ENCODE measurements at places on chromosomes 4 and X.

GRCh38 chrX:73577361-73577760 lies 14.4 kb downstream of the CHIC1 start:
- H3K27me3 ChIP-seq, result no peaks in the 10 kb centered on the region
- no peaks in the 10 kb centered on the region for H3K36me3 ChIP-seq
- no peak overlapping the region for H3K4me3 ChIP-seq
- DNase-seq, result no peak
- no peaks in the 10 kb centered on the region for H3K4me1 ChIP-seq

- H3K27ac ChIP-seq, result no peak overlapping the region
- no peaks in the 10 kb centered on the region for H3K4me1 ChIP-seq
- H3K36me3 ChIP-seq, result no peaks in the 10 kb centered on the region
- no peaks in the 10 kb centered on the region for H3K27me3 ChIP-seq
Measured at GRCh38 chr4:147409350-147409749, 71.5 kb upstream of the EDNRA start.

GRCh38 chrX:71171110-71171801 lies 26.6 kb downstream of the NLGN3 start:
- no peak for DNase-seq
- no peaks in the 10 kb centered on the region for H3K27me3 ChIP-seq
- no peak overlapping the region for H3K27ac ChIP-seq
- no peak overlapping the region for H3K4me3 ChIP-seq
- no peaks in the 10 kb centered on the region for H3K4me1 ChIP-seq

GRCh38 chrX:41116948-41117347 lies 31.7 kb downstream of the USP9X start:
- H3K36me3 ChIP-seq, result no peaks in the 10 kb centered on the region
- DNase-seq, result peak; percentile 50
- no peak overlapping the region for H3K4me3 ChIP-seq
- H3K27ac ChIP-seq, result peak overlapping the region; percentile 16
- no peaks in the 10 kb centered on the region for H3K27me3 ChIP-seq

- H3K4me1 ChIP-seq, result no peaks in the 10 kb centered on the region
- H3K27ac ChIP-seq, result no peak overlapping the region
- no peak overlapping the region for H3K4me3 ChIP-seq
- no peaks in the 10 kb centered on the region for H3K27me3 ChIP-seq
Measured at GRCh38 chr4:4800646-4801408, 58.6 kb upstream of the MSX1 start.

DNA sequence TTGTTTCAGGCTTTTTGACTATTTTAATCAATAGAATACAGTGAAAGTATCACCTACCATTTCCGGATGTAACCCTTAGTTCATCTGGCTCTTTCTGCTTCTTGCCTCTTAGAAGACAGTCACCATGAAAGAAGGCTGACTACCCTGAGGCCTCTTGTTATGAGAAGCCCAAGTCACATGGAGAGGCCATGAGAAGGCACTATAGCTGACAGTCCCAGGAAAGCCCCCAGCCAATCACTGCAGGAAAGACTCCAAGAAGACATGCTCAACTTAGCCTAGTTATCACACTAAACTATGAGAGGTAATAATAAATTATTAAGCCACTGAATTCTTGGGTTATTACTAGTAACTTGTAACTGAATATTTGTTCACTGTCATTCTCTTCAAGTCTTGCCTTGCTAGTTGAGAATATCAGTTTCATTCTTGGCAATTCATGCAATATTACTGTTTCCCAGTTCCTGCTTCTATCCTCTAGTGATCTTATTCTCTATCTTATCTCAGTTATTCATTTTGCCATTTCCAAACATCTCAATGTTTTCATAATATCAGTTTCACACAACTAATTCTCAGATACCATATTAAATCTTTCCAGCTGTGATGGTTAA lies 57.1 kb upstream of the GUCY1A1 start:
- H3K27ac ChIP-seq, result no peak overlapping the region
- H3K4me1 ChIP-seq, result no peaks in the 10 kb centered on the region
- no peaks in the 10 kb centered on the region for H3K36me3 ChIP-seq
- H3K4me3 ChIP-seq, result no peak overlapping the region
- no peaks in the 10 kb centered on the region for H3K27me3 ChIP-seq

DNA sequence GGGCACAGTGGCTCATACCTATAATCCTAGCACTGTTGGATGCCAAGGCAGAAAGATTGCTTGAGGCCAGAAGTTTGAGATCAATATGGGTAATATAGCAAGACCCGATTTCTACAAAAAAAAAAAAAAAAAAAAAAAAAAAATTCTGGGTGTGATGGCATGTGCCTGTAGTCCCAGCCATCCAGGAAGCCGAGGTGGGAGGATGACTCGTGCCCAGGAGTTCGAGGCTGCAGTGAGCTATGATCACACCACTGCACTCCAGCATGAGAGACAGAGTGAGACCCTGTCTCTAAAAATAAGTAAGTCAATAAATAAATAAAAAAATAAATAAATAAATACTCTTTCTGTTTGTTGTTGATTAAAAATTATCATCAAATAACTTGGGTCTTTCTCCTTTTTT lies 62.4 kb upstream of the BMPR1B start:
- H3K27ac ChIP-seq, result no peak overlapping the region
- no peaks in the 10 kb centered on the region for H3K36me3 ChIP-seq
- DNase-seq, result no peak
- no peaks in the 10 kb centered on the region for H3K4me1 ChIP-seq

- no peaks in the 10 kb centered on the region for H3K36me3 ChIP-seq
- DNase-seq, result no peak
- H3K4me3 ChIP-seq, result no peak overlapping the region
- no peaks in the 10 kb centered on the region for H3K4me1 ChIP-seq
Measured at GRCh38 chr4:17332478-17332877, 179.4 kb downstream of the QDPR start.

- peaks cover 9% of the 10 kb centered on the region for H3K4me1 ChIP-seq
- no peak overlapping the region for H3K27ac ChIP-seq
- H3K36me3 ChIP-seq, result no peaks in the 10 kb centered on the region
- H3K27me3 ChIP-seq, result peaks cover 5% of the 10 kb centered on the region
Measured at GRCh38 chr4:140251571-140251970, 97.6 kb upstream of the MAML3 start.

DNA sequence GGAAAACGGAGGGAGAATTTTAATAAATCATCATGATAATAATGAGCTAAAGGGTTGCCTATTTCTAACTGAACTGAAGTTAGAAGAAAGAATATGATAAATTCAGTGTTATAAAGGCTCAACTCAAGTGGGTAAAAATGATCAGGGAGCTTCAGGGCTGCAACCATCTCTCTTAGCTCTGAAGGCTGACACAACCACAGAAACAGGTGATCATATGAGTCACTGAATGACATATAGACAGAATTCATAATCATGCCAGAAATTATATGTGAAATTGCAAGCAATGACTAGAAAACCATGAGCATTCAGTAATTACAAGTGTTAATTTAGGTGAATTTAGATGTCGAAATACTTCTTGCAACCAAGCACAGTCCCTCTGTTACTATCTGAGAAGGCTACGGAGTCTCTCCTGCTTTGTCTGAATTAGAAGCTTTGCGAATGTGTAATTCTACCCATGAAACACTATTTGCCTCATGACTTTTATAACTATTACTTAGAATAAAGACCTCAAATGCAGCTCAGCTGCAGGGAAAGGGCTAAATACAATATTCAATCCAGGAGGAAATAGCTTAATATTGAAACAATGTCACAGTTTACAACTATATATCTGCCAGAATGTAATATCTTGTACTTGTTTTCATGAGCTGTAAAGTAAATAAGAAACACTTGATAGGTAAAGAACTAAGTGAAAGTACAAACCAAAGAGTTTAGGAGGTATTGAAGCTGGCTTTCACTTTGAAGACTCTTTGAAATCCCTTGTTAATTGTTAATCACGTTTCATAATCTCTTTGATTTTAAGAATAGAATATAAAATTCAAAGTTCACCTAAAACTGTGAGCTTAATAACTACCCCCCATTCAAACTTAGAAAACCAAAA lies 1972.6 kb downstream of the ARAP2 start:
- H3K27ac ChIP-seq, result no peak overlapping the region
- DNase-seq, result no peak
- H3K4me1 ChIP-seq, result no peaks in the 10 kb centered on the region
- no peaks in the 10 kb centered on the region for H3K36me3 ChIP-seq
- no peaks in the 10 kb centered on the region for H3K27me3 ChIP-seq

DNA sequence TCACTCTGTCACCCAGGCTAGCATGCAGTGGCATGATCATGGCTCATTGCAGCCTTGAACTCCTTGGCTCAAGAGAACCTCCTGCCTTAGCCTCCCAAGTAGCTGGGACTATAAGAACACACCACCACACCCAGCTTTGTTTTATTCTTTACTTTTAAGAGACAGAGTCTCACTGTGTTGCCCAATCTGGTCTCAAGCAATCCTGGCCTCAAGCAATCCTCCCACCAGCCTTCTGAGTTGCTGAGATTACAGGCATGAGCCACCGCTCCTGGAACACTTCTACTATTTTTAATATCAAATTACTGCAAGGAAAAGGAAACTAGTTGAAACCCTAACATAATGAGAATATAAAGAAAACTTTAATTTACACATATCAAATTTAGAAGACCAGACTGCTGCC lies 85.4 kb downstream of the FAM13A start:
- no peak for DNase-seq
- no peak overlapping the region for H3K27ac ChIP-seq
- no peaks in the 10 kb centered on the region for H3K4me1 ChIP-seq
- H3K4me3 ChIP-seq, result no peak overlapping the region
- no peaks in the 10 kb centered on the region for H3K27me3 ChIP-seq

- H3K4me1 ChIP-seq, result no peaks in the 10 kb centered on the region
- H3K4me3 ChIP-seq, result no peak overlapping the region
- H3K27me3 ChIP-seq, result no peaks in the 10 kb centered on the region
- no peaks in the 10 kb centered on the region for H3K36me3 ChIP-seq
- no peak overlapping the region for H3K27ac ChIP-seq
Measured at GRCh38 chrX:140744085-140744484, 34.5 kb downstream of the LINC00632 start.

DNA sequence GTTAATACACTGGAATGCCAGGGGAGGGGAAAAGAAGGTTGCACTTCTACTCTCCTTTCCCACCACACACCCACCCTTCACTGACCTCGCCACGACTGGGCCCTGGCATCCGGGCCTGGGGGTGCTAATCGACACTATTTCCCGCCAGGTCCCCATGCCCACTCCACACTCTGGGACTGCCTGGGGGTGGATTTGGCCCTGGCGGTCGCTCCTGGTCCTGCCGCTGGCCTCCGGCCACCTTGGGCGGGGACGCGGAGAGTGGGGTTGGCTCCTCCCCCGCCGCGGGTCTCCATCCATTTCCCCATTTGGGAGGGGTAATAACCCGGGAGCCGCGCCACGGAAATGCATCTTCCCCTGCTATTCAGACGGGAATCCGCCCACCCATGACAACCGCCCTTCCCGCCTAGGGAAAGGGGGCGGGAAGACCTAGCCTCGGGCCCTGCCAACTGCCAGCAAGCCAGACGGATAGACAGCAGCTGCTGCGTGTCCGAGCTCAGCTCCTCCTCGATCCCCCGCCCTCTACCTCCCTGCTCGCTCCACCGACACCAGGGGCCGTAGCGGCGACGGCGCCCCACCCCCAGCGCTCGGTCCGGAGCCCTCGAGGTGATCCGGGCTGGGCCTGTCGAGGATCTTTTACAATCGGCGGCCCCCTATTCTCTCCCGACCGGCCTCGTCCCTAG lies 78.1 kb downstream of the RLIM start:
- no peak overlapping the region for H3K27ac ChIP-seq
- H3K4me3 ChIP-seq, result peak overlapping the region; percentile 54
- peaks cover 5% of the 10 kb centered on the region for H3K4me1 ChIP-seq
- H3K36me3 ChIP-seq, result no peaks in the 10 kb centered on the region
- H3K27me3 ChIP-seq, result no peaks in the 10 kb centered on the region

DNA sequence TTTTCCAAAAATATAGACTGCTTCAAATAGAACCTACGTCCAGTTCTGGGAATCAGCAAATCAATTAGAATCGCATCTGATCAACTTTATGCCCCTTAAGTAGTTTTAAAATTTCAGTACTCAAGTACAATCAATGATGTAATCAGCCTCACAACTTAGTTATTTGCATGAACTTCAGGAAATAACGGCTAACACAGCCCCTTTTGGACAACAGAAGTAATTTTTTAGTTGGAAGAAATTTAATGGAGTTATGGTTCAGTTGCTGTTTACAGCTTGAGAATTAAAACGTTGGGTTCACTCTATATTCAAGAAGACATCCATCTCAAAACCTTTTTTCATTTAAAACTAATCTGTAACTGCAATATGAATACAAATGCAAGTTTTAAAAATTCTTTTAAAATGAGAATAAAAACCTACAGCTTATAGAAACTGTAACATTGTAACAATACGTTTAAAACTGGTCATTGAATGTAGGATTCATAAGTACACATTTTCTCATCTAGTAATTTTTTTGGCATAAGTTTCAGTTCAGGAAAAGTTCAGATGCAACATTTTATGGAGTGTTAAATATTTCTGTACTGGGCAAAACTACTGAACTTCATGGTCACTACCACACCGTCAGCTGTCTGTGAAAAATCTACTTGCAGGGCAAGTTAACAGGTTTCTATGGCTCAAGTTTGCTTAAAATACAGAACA lies 956 bp downstream of the TAPT1 start:
- peaks cover 46% of the 10 kb centered on the region for H3K4me1 ChIP-seq
- no peaks in the 10 kb centered on the region for H3K27me3 ChIP-seq

GRCh38 chr4:189001283-189001970 lies 862.2 kb downstream of the TRIML1 start:
- no peaks in the 10 kb centered on the region for H3K36me3 ChIP-seq
- no peak overlapping the region for H3K27ac ChIP-seq
- H3K4me3 ChIP-seq, result no peak overlapping the region
- no peaks in the 10 kb centered on the region for H3K4me1 ChIP-seq
- H3K27me3 ChIP-seq, result no peaks in the 10 kb centered on the region
- DNase-seq, result no peak

DNA sequence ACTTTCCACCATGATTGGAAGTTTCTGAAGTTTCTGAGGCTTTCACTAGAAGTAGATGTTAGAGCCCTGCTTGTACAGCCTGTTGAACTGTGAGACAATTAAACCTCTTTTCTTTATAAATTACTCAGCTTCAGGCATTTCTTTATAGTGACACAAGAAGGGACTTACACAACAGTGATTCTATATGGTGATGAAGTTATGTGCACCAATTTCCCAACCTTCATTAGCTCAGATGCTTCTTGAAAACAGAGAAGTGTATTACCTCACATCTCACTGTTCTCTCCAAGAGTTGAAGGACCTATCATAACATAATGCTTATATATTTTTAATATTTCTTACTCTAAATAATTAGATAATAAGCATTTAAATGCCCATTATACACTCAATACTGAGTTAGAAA lies 202.1 kb upstream of the ANXA10 start:
- DNase-seq, result no peak
- no peaks in the 10 kb centered on the region for H3K27me3 ChIP-seq
- no peaks in the 10 kb centered on the region for H3K4me1 ChIP-seq
- H3K27ac ChIP-seq, result no peak overlapping the region
- H3K36me3 ChIP-seq, result no peaks in the 10 kb centered on the region

Data from B cell (primary cell).